Mucosa of gallbladder (tissue), 1 donor: ENCODE measurements at places on chromosomes 6 and 20.

- peak; percentile 4 for DNase-seq
Observed at GRCh38 chr20:270517-270916, 13.0 kb downstream of the DEFB132 start.

- DNase-seq = no peak
Observed at GRCh38 chr6:107709341-107709740, 114.8 kb downstream of the SCML4 start.

DNA sequence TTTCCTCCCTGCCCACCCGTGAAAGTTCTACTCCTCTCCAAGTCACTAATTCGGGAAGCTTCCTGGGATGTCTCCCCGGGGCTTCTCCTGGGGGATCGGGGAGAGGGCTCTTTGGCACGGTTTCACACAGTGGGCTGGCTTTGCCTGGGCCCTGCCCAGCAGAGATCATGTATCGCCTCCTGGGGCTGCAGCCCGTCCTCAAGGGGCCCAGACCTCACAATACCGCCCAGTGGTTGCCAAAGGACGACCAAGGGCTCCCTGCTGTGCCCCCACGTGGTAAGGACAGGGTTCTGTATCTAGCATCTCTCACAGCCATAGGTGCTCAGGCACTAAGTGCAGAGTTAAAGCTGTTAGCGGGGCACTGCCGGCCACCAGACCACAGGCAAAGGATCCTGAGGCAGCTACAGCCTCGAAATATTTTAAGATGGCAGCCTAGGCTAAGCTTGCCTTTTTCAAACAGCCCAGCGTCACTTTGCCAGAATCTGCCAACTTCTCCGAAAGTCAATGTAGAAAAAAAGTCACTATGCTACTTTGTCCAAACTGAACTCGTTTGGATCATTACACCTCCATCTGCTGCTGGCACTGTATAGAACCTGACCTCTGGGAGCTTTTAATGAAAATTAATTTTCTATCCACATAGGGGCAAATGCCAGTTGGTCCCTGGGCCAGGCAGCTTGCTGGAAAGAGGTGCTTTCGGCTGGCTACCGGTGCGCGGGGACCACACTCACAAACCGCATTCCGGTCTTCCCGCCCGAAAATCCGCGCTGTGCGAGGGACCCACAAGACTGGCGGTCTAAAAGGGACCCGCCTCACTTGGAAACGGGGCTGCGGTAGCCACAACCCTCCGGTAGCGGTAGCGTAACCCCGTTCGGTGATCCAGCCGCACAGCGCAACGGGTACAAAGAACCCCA, 1.3 kb upstream of the NNAT start:
- DNase-seq = no peak

DNA sequence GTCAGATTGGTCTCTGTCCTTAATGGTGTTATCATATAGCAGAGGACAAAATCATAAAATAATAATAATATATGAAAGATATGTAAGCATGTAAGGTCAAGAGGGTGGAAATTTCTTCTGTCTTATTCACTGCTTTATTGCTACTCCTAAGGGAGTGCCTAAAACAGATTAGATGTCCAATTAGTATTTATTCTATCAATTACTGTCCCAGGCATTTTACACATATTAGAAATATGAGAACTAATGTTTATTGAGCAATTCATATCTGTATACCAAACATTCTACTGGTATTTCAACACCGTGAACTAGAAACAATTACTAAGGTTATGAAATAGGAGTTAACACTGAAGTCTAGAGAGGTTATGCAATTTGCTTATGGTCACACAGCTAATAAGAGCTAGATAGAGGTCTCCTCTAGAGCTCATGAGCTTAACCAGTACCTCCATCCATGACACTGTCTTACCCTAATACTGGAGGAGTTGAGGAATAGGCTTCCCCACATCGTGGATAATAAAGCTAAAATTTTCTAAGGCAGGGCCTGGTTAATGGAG, 302.3 kb downstream of the PLCB1 start:
- no peak for DNase-seq

DNA sequence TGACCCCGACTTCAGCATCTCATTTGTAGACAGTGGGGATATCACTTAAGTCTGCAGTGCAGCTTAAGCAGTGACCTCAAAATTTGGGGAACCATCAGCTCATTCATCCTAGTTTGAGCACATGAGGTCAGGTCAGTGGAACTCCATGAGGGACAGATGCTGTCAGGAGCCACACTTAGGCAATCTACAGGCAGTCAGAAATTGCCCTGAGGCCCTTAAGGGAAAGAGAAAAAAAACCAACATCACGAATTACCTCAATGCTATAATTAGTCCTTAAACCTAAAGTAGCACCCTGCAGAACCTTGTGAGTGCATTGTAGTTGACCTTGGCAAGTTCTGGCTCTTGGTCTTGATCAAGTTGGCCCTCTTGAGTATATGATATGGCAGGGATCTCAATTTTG, 21.1 kb downstream of the TMEM74B start:
- DNase-seq = no peak

GRCh38 chr6:81289229-81289628, 463.3 kb downstream of the TENT5A start:
- no peak for DNase-seq

- DNase-seq = no peak
Observed at GRCh38 chr6:72724545-72724944, 102.7 kb downstream of the KCNQ5 start.

GRCh38 chr6:132571774-132572173, 1.7 kb downstream of the TAAR6 start:
- no peak for DNase-seq

GRCh38 chr6:98254624-98255023, 579.8 kb upstream of the POU3F2 start:
- DNase-seq = no peak

DNA sequence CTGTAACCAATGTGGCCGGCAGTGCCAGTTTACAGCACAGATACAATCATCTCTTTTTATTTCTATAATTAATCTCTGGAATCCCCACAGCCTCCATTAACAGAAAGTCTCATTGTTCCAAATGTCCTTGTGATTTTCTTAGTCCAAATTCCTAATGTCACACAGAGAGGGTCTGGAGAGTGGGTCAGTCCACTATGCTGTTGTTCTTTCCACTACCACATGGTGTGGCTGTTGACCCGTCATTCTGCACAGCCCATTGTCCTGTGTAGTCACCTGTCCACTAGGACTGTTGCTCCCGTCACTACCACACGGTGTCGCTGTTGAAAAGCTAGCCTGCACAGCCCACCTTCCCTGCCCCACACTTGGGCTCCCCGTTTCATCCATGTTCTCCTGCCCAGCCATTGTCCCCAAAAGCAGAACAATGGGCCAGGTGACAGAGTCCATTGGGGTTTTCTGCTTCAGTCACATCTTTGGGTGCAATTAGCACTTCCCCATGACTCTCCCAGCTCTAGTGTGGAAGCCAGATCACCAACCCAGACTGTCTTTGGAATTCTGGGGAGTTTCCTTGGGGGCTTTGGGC, 8.6 kb upstream of the LBP start:
- no peak for DNase-seq

- DNase-seq = no peak
Observed at GRCh38 chr6:113351173-113351834, 505.8 kb upstream of the MARCKS start.

DNA sequence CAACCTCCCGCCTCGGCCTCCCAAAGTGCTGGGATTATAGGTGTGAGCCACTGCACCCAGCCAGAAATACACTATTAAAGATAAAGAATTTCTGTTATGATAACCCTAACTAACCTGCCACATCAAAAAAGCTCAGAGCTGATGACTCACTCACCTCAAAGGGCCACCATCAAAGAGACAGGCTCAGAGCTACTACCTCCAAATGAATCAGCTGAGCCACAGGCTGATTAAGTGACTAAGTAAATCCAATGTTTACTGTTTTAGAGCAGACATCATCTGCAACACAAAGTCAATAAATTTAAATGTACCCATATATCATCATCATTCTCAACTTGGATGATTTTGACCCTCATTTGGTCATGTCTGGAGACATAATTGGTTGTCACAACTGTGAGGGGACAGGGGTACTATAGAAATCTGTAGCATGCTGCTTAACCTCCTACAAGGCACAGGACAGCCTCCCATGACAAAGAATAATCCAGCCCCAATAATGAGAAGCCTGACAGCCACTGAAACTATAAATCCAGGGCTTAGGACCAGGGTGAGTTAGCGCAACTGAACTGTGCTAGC, 106.5 kb downstream of the ATP9A start:
- DNase-seq = no peak

DNA sequence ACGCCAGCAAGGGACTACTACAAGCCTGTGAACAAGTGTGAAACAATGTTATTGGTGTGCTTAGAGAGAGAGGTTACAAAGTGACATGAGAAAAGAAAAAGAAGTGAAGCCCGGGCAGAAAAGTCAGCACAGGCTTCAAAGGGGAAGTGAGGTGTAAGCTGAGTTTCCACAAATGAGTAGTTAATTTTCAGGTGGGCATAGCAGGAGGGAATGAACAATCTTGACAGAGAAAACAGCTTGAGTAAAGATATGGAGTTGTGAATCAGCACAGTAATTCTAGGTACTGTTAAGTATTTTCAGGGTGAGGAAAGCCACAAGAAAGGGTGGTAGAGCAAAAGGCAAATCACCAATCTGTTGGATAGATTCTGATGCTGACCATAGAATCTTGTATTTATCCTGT, 4.3 kb downstream of the KCNQ5 start:
- DNase-seq = no peak

- no peak for DNase-seq
Observed at GRCh38 chr6:88813045-88813444, 150.4 kb downstream of the RNGTT start.

GRCh38 chr6:100202417-100203194, 208.6 kb upstream of the MCHR2 start:
- no peak for DNase-seq

- DNase-seq = no peak
Observed at GRCh38 chr6:44105993-44106740, 21.1 kb downstream of the MRPL14 start.

DNA sequence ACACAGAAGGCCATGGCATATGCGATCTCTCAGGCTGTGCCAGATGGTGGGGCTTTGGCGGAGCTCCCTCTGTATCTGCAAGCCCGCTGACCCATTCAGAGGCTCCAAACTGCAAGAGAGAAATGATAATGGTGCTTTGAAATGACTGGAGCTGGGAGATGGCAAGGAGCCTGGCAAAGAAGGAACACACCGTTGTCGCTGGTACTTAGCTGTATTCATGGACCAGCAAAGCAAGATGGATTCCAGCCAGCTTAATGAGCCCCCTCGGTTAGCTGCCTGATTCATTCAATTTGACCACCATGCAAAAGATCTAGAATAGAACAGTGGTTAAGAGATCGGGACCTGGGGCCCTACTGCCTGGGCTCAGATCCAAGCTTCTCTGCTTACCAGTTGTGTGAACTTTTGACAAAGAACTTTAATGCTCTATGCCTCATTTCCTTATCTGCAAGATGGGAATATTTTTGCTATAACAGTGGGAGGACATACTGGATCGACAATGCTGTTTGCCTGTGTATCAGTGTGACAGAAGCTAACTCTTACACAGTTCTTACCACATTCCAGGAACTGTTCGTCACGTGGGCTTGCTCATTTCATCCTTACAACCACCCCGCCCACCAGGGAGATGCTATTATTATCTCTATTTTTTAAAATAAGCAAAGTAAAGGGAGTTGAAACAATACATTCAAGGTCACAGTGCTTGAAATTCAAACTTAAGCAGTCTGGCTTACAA, 317.8 kb upstream of the SULF2 start:
- no peak for DNase-seq

DNA sequence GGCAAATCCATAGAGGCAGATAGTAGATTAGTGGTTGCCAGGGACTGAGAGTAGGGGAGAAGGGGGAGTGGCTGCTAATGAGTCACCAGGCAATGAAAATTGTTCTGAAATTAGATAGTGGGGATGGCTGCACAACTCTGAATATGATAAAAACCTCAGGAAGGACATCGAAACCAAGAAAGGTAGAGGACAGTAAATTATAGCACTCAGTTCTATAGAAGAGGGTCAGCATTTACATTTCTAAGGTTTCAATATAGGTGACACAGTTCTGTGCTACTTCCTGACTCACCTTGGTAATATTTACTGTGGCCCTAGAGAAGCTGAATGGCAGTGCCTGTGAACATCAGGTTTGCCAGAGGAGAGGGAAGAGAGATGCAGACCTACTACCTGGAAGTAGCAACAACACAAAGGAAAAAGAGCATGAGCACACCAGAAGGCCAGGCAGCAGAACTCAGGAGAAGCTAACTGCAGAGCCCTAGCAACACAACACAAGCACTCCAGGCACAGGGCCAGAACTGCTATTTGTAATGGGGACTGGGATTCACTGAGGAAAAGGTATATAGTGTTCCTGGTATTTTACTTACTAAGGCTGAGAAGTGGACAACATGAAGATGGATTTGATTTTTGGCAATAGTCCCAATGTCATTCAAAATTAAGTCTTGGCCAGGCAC, 75.9 kb downstream of the PLCG1 start:
- DNase-seq = no peak
